ENCODE measurements at places on chromosomes 7 and 10. TPM values are rescaled to one million over a fixed set of nuclear protein-coding genes. Genes with fewer than 3 reads are reported as not detected.

- no peaks in the 10 kb centered on the region for H3K36me3 ChIP-seq
- H3K27me3 ChIP-seq: no peaks in the 10 kb centered on the region
- H3K27ac ChIP-seq: no peak overlapping the region
- peaks cover 36% of the 10 kb centered on the region for H3K4me1 ChIP-seq
Observed at GRCh38 chr7:620056-620455, 100.4 kb upstream of the PDGFA start.

DNA sequence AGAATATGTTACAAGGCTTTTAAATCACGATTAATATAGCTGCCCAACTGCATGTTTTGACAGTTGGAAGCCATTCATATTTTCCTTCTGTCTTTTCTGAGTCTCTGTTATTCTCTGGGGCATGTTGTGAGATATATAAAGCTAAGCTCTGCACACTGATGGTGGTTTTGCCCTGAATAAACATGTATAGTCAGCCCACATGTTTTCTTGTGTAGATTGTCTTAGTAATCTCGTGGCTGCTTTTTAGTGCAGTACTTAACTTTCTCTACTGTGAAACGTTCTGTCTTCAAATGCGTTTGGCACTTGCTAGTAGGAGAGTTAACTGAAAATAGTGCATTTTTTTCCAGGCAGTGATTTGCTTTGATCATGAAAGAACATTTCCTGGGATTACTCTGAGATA, 268.5 kb downstream of the DNAJB9 start:
- H3K27me3 ChIP-seq: no peaks in the 10 kb centered on the region
- no peak for DNase-seq
- H3K4me3 ChIP-seq: no peak overlapping the region
- no peak overlapping the region for H3K27ac ChIP-seq
- H3K4me1 ChIP-seq: no peaks in the 10 kb centered on the region
- H3K36me3 ChIP-seq: no peaks in the 10 kb centered on the region

DNA sequence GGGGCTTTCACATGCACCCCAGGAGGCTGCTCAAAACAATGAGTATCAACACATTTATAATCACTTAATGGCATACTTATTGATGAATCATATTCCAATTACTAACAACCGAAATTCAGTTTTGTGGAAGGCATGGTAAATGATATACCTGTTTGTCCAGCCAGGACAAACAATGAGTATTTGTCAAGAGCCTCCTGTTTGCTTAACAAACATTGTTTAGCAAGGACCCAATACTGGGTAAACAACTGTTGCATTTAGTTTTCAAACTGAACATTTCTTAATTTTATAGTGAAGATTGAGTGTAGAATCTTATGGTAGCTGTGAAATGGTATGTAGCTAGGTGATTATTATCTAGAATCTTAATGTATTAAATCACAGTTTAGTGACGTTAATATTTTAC, 473.7 kb downstream of the ATRNL1 start:
- no peaks in the 10 kb centered on the region for H3K36me3 ChIP-seq
- no peak for DNase-seq
- H3K4me3 ChIP-seq: no peak overlapping the region
- no peak overlapping the region for H3K27ac ChIP-seq

- H3K36me3 ChIP-seq: peaks cover 14% of the 10 kb centered on the region
- H3K27ac ChIP-seq: no peak overlapping the region
- H3K4me1 ChIP-seq: no peaks in the 10 kb centered on the region
- no peaks in the 10 kb centered on the region for H3K27me3 ChIP-seq
- no peak overlapping the region for H3K4me3 ChIP-seq
Observed at GRCh38 chr10:125761961-125762360, 13.7 kb downstream of the MMP21 start.

DHX32 gene
- total RNA-seq: 38.0 TPM

HECW1 gene
- total RNA-seq: 0.19 TPM

HOXA4 gene
- total RNA-seq: 6.7 TPM

OR2A25 gene
- total RNA-seq: not detected
